CD4-positive, alpha-beta T cell treated with Interferon gamma for 1 hour (primary cell): ENCODE measurements at places on chromosomes 7 and 10.

- no peak for DNase-seq
Observed at GRCh38 chr10:31749981-31750840, 178.4 kb downstream of the ARHGAP12 start.

DNA sequence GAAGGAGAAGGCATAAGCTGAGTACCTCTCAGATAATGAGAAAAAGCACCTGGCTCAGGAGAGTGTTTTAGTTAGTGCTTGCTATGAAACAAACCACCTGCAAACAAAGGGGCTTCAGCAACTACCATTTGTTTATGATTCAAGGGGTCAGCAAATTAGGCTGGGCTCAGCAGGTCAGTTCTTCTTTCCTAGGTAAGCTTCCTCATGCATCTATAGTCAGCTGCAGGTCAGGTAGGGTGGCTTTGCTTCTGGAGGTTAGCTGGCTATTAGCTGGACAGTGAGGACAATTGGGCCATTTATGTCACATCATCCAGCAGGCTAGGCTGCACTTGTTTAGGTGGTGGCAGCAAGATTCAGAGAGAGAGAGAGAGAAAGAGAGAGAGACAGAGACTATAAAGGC lies 185.5 kb downstream of the EMX2 start:
- no peak for DNase-seq

- DNase-seq, result no peak
Observed at GRCh38 chr10:128863823-128864405, 603.1 kb upstream of the MGMT start.

GRCh38 chr10:118971876-118972275 lies 57.6 kb upstream of the NANOS1 start:
- no peak for DNase-seq

GRCh38 chr10:106931159-106931852 lies 233.2 kb downstream of the SORCS1 start:
- no peak for DNase-seq

DNA sequence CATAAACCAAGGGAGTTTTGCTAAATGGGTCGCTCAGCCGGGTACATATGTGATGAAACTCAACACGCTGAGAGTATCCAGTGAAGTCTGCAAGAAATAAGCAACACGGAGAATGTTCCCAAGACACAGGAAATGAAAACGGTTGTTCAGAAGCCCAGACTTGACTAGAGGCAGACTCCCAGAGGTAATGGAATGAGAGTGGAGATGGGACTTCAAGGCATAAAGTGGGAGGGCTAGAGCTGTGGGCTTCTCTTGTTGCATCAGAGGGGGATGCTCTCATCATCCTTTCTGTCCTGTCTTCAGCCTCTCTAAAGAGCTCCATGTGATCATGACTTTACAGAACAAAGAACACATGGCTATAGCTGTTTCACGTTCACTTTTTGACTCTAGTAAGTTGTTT lies 88.3 kb downstream of the BAMBI start:
- no peak for DNase-seq

GRCh38 chr7:71521506-71521905 lies 389.6 kb downstream of the GALNT17 start:
- no peak for DNase-seq

- DNase-seq, result no peak
Observed at GRCh38 chr7:121608785-121609184, 212.7 kb upstream of the FAM3C start.

DNA sequence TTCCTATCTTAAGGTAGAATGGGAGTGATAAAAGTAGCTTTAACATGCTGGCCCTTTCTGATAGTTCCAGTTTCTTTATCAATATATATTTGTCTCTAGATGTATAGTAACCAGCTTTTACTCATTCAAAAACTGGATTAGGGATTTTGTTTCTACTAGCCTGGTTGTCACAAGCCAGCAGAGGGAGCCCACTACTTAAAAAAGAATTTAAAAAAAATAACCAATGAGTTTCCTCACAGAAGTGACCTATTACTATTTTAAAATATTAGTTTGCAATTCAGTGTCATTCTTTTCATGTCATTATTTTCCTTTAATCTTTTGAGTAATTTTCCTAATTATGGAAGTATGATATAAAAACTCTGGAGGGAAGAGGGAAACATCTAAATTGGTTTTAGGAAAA lies 142.1 kb downstream of the PHTF2 start:
- DNase-seq, result no peak

GRCh38 chr10:9965341-9965740 lies 1052.3 kb upstream of the CELF2 start:
- DNase-seq, result no peak

DNA sequence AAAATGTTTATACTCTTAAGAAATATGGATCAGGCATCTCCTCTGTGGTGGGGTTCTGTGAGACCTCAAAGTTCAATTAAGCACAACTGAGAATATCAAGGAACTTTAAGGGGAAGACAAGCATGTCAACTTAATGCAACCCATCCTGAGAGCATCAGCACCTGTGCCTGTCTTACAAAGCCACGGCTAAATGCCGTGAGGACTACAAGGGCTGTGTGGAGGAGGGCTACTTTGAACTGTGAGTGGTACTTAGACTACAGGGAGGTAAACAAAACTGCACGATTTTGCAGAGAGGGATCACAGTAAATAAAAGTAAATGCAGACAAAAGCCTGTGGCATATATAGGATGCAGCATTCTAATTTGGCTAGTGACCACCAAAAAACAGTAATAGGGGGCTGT lies 139.1 kb downstream of the ATE1 start:
- no peak for DNase-seq

GRCh38 chr7:102220960-102221800 lies 65.5 kb upstream of the SH2B2 start:
- DNase-seq, result no peak

DNA sequence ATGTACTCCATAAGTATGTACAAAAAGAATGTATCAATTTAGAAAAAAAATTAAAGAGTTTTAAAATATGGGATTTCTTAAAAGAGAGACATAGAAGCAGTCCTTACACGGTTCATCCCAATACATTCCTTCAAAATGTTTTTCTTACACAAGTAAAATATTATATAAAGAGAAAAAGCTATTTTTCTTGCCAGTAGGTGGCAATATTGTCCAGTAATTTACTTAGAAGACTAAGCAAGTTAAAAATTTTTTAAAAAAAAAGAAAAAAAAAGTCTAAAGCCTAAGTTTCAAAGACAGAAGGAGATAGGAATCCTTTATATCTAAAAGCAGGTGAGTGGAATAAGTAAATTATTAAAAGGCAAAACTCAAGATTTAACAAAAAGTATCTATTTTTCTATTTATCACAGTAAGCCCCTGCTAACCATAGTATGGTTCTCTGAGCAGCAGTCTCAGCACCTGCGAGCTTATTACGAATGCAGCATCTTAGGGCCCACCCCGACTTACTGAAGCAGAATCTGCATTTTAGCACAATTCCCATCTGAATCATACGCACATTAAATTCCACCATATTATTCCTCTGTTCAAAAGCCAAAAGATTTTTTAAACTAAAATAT lies 240.6 kb downstream of the DGKI start:
- no peak for DNase-seq

- DNase-seq, result no peak
Observed at GRCh38 chr7:116211913-116212596, 1.7 kb downstream of the TES start.

DNA sequence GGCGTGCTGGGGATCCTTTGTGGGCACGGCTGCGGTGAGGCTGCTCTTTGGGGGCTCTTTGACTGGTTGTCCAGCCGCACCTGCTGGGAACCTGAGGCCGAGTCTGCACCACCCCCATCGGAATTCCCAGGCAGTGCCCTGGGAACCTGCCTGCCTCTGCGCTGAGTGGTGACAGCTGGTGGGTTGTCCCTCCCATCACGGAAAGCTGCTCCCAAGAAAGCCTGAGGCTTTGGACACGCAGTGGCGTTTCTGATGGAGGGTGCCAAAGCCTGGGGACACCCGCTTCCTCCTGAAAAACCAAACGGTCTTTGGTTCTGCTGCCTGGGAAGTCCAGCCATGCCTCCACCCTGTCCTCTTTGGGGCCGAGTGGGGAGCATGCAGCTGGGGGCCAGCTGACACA lies 21.4 kb upstream of the SHH start:
- DNase-seq, result no peak

DNA sequence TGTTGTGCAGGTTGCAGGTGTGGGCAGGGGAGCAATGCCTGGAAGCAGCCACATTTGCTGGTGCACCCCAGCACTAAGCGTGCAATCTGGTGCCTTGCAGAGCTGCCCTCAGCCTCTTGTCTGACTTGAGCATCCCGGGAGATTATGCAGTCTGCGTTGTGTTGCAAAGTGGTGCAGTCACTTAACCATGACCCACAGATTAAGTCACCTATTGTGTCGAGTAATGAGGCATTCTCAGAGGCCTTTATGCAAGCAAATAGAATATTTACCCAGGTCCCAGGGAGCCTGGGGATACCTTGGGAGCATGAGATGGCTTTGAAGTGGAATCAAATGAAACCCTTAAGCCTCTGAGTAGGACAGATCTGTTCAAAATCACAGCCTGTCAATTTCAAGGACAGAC lies 529.0 kb downstream of the TYW1 start:
- no peak for DNase-seq

DNA sequence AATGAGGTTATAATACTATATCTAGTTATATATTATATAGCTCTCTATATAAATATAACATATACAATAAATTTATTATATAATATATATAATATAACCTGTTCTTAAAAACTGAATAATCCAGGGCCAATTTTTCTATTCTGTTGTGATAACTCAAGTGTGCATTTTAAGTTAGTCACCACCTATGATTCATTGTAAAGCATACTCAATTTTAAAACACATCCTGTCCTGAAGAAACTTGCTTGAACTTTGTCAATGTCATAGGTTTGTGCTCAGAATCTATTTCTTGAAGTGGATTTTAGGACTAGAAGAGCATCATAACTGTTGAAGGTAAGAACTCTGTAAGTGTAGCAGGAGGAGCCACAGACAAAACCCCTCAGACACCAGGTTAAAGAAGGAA lies 1209.8 kb downstream of the REEP3 start:
- no peak for DNase-seq

DNA sequence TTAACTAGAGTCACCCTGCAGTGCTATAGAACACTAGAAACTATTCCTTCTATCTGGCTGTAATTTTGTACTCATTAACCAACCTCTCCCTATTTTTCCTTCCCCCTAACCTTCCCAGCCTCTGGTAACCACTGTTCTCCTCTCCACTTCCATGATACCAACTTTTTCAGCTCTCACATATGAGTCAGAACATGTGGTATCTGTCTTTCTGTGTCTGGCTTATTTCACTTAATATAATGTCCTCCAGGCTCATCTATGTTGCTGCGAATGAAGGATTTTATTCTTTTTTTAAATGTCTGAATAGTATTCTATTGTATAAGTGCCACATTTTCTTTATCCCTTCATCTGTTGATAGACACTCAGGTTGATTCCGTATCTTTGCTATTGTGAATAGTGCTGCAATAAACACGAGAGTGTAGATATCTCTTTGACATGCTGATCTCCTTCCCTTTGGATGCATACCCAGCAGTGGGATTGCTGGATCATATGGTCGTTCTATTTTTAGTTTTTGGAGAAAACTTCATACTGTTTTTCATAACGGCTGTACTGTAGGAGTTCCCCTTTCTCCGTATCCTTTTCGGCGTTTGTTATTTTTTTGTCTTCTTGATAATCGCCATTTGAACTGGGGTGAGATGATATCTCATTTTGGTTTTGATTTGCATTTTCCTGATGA lies 101.4 kb downstream of the FAM107B start:
- DNase-seq, result no peak

GRCh38 chr7:80833289-80834268 lies 85.3 kb downstream of the SEMA3C start:
- no peak for DNase-seq

DNA sequence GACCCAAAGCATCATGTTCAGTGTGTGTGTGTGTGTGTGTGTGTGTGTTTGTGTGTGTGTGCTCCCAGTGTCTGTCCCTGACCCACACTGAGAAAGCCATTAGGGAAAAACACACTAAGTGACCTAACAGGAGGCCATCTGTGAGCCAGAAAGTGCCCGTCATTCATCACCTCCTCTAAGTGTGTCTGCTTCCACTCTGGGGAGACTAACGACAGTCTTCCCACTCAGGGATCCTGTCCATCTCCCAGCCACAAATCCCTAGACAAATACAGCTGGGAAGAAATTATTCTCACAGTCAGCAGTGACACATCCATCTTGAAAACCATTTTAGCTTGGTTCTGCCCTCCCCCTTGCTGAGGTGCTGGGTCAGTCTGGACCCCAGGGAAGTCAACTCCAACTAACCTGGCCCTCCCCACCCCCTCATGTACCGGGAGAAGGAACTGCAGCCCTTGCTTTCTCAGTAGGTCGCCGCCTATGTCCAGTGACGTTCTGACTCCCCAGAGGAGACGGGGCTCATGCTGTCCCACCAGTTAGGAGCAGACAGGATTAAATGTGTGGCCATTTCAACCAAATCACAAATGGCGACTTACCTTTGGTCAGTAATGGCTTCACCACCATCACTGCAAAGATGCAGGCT lies 296.5 kb upstream of the ZNF32 start:
- no peak for DNase-seq

- no peak for DNase-seq
Observed at GRCh38 chr10:99604862-99605261, 15.4 kb downstream of the SLC25A28 start.

DNA sequence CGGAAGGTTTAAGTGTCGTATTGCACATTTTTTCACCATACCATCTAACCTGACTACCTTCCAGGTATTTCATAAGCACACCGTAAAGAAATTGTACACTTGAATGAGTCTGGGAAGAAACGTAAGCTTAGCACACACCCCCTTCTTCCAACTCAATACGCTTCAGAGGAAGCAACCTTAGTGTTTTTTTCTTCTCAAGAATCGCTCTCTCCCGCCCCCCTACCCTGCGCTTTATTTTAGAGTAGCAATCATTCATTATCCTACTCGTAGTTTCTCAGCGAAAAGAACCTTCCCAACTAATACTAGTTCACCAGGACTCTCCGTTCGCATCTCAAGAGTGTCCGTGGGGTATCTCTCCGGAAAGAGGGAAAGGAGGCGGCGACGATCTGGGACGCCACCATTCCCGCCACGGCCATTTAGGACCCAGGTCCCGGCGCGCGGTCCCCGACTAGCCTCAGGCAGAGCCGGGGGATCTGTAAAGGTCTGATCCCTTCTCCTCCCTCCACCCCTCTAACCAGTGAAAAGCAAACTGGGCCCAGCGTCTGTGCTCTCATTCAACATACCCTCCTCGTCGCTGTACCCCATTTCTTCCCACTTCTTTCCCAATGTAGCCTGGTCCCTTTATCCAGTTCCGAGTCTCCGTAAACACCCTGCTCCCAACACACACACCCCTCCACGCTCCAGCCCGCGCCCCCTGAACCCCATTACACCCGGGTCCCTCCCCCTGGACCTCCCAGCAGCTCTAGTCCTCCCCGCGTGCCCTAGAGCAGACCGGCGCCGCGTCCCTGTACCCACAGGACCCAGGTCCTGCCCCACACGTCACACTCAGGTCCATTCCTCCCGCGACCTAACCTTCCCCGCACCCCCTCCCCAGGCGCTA lies 16.0 kb downstream of the MYOZ1 start:
- no peak for DNase-seq

GRCh38 chr10:11015446-11015934 lies 2.2 kb upstream of the CELF2 start:
- no peak for DNase-seq
